NCI-H1694 treated with DMSO at 0.1 percent for 48 hours (cell line): ENCODE measurements at places on chromosomes 7 and 10.

GRCh38 chr10:8254350-8254749 is 199.9 kb downstream of the GATA3 start:
- no peak for DNase-seq

DNA sequence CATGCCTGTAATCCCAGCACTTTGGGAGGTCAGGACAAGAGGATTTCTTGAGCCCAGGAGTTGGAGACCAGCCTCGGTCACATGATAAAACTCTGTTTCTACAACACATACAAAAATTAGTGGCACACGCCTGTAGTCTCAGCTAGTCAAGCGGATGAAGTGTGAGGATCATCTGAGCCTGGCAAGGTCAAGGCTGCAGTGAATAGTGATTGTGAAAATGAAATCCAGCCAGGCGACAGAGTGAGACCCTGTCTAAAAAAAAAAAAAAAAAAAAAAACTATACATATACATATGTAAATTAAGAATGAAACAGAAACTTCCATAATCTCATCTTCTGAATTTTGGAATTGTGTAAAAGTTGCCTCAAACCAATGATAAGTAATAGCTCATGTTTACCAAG is 18.2 kb upstream of the FAM170B start:
- DNase-seq: no peak

- no peak for DNase-seq
Measured at GRCh38 chr10:13681095-13681494, 94.3 kb downstream of the PRPF18 start.

DNA sequence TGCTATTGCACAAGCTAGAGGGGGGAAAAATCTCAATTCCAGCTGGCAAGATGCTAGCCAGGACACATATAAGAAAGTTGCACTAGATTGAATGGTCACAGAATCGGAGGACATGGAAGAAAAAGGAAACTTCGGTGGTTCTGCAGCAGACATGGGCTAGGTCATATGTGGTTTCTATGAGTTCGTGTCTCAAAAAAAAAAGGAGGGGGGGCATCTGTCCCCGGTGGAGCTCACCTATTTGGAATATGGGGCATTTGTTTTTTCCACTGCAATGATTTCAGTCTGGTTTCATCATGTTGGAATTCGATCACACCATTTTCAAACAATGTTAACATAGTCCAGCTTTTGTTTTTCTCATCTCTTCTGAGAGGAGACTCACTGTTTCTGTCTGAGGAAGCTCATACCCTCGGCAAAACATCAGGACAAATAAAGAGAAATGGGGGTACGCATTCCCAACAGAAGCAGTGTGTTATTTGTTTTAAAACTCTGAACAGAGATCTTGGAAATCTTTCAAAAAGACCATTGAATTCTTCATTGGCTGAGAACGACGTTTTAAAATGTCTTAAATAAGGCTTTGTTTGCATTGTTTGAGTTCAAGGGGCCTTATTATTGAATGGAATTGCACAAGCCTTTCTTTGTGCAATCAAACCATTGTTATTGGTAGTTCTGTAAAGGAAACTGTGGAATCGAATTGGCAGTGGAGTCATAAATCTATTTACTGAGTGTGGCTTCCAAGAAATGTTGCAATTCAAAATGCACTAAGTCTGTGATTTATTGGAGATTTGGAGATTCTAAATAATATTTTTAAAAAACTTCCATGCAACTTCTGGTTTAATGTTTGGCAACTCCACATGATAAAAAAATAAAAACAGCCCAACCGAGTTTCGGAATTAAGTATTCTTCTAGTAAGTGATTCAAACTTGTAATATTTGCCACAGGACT is 173.2 kb downstream of the RTKN2 start:
- no peak for DNase-seq

GRCh38 chr7:139602143-139602722 is 78.7 kb downstream of the CLEC2L start:
- DNase-seq: peak; percentile 55

DNA sequence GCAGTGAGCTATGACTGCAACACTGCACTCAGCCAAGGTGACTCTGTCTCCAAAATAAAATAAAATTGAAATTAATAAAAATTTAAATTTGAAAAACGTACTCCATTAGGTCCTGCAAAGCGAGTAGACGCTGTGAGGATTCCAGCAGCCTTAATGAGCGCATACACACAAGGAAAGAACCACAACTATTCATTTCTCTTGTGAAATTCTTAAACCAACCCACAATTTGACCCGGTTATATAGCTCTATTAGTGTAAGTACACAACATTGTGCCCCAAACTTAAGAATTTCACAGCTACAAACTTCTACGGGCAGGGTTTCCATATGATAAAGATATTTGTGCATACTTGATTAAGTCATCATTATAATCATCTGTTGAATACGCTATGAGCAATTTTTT is 84.4 kb downstream of the PARD3 start:
- no peak for DNase-seq

DNA sequence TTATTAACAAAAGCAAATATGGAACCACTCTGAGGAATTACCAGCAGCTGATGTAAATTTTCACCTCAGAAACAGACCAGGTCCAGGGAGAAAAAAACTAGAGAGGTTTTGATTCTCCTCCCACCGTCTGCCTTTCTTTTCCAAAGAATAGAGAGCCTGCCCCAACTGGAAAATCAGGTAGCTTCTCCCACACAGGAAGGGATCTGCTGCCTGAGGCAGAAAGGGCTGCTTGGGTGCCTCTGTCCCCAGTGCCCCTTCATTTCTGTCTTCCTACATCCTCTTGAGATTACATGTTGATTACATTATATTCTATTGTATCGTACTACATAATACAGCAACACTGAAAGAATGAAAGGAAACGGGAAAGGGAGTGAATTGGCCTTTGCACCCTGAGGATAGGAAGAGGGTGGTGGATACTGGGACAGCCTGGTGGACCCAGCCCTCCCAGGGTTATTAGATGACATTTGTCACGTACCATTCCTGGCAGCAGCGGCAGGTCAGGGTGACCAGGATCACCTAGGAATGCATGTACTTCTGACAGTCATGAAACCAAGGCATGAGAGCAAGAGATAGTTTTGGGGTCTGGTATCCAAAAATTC is 8.9 kb downstream of the ST8SIA6 start:
- no peak for DNase-seq

DNA sequence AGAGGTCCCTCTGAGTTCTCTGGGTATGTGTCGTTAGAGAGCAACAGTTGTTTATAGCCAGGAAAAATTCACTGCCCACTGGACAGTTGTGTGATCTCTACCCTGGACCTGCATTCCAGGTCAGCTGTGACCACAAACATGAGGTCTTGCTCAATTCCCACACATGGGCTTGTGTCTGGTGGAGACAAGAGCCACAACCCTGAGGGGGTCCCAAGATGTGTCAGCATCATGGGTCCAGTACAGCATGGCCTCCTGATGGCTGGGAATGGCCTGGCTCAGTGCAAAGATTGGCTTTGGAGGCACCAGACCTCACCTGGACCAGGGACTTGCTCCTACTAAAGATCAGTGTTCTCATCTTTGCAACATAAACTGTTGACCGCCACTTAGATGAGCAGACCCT is 751.6 kb downstream of the GRID1 start:
- DNase-seq: no peak

- DNase-seq: no peak
Measured at GRCh38 chr7:140390034-140390433, 8.3 kb downstream of the SLC37A3 start.

GRCh38 chr7:33986451-33986850 is 81.1 kb downstream of the BMPER start:
- DNase-seq: no peak

DNA sequence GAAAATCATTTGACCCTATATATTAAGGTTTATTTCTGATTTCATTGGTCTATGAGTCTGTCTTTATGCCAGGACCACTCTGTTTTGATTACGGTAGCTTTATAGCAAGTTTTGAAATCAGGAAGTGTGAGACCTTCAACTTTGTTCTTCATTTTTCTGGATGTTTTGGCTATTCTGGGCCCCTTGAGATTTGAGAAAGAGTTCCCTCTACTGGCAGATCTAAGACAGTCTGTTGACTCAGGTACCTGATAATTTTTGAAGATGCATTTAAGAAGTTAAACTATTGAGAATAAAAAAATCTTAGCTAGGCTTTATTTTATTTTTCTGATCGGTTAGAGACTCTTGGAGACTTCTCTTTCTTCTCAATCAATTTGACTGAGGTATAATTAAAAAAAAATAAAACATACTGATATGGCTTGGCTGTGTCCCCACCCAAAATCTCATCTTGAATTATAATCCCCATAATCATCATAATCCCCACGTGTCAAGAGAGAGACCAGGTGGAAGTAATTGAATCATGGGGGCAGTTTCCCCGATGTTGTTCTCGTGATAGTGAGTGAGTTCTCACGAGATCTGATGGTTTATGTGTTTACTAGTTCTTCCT is 209.2 kb downstream of the SNX10 start:
- DNase-seq: peak; percentile 33

- peak; percentile 64 for DNase-seq
Measured at GRCh38 chr7:70856901-70857630, 274.9 kb upstream of the GALNT17 start.

DNA sequence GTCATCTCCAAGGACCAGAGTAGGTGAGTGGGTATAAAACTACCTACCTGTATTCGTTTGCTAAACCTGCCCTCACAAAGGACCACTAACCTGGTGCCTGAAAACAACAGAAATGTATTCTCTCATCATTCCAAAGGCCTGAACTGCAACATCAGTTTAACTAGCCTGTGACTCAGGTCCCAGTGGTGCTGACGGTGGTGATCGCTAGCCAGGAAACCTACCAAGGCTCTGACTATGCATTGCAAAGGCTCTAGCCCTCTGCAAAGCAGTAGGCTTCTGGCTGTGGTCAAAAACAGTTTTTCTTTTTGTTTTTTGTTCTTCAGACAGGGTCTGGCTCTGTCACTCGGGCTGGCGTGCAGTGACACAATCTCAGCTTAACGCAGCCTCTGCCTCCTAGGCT is 107.5 kb downstream of the NPTX2 start:
- no peak for DNase-seq

- no peak for DNase-seq
Measured at GRCh38 chr10:128869101-128869749, 597.8 kb upstream of the MGMT start.

DNA sequence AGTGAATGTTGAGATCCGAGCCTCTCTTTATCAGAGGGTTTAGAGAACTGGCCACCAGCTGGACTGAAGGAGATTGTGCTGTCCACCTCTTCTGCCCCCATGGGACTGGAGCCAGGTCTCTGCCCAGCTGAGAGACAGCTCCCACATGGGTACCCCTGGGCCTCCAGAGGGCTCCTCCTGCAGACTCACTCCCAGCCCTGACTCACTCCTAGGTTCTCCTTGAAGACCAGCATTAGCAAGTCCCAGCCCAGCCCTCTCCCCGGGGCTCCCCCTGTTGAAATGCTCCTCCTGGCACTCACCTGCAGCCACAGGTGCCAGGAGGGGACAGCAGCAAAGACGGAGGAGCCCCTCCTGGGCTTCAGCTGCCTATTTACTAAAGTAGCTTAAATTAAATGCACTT is 126.9 kb downstream of the CXCL12 start:
- no peak for DNase-seq

DNA sequence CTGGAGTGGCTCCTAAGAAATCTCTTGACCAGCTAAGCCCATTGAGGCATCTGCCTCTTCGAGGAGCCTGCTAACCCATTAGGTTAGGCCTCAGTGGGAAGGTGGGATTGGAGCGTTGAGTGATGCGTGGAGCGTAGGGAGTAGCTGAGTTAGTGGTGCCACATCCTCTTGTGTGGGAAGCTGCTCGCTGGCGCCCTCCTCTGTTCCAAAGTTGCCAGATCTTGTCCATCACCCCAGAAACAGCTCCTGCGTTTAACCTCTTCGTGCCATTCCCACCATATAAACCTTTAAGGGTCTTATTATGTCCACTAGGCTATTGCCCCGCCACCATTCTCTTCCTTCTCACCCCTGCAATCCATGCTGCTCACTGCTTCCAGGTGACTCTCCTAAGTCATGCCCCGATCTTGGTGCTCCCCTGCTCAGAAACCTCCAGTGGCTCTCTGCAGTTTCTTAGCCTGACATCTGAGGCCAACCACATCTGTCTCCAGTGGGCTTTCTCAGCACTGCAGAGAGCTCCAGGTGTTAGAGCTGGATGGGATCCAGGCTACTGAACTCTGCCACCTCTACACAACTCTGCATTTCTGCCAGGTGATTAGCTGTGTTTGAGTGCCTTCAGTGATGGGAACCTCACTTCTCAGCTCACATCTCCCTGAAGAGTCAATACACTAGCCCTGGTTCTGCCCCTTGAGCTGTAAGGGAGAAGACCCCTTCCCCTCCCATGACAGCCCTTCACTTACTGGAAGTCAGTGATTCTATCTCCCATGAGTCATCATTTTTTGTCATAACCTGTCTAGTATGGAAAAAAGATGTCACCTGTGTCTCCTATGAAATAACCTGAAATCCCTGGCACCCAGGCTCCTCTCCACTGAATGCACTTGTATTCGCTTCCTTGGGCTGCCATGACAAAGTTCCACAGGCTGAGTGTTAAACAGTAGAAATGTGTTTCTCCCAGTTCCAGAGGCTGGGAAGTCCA is 65.0 kb upstream of the FGFR2 start:
- DNase-seq: no peak

GRCh38 chr7:158527038-158527437 is 60.6 kb downstream of the PTPRN2 start:
- DNase-seq: no peak

GRCh38 chr7:63900394-63901203 is 98.0 kb upstream of the ZNF722 start:
- DNase-seq: peak; percentile 17

DNA sequence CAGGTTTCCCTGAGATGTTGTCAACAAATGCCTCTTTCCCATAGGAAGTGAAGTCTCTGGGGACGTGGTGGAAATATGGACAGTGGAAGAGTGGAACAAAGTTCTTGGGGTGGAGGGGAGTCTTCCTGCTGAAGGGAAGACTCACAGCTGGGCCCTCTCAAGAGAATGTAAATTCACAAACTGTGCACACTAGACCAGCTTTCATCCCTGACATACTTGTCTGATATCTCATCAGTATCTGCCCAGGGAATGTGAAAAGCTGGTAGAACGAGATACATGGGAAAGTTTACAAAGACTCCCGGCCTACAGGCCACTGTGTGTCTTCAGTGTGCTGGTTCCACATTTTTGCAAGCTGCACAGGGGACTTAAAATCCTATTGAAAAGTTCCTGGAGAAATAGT is 16.7 kb upstream of the CCDC3 start:
- DNase-seq: no peak

GRCh38 chr10:75720157-75720556 is 288.7 kb downstream of the LRMDA start:
- DNase-seq: no peak

GRCh38 chr10:96642973-96643372 is 56.2 kb upstream of the TM9SF3 start:
- peak; percentile 33 for DNase-seq

DNA sequence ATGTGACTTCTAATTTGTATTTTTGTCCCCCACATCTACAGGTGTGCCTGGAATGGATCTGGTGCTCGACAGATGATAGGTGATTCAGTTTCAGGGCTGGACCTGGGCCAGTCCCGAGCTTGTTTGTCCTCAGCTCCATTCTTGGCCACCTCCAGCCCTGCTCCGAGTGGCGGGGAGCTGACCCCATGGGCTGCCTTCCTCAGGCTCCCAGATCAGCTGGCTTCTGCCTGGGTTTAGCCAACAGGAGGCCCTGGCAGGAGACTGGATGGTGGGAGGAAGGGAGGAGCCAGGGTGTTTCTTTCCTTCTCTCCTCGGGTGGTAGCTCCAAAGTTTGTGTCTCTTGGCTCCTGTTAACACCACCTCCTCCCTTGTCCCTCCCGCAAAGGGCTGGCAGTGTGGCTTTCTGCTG is 75.2 kb downstream of the CDH23 start:
- DNase-seq: no peak

GRCh38 chr10:15504101-15504840 is 133.2 kb upstream of the FAM171A1 start:
- no peak for DNase-seq
